GM23248 (cell line): ENCODE measurements at places on chromosomes 3 and 15. TPM values are rescaled to one million over a fixed set of nuclear protein-coding genes. Genes with fewer than 3 reads are reported as not detected.

Gene SOX2
- polyA plus RNA-seq = not detected in 2 replicates

Gene NANOGP8
- not detected in 2 replicates for polyA plus RNA-seq

- peak; percentile 61 for DNase-seq
These were observed 28.4 kb downstream of the CRTC3 start for GRCh38 chr15:90558171-90558573.

GRCh38 chr3:135691240-135691639 lies 274.3 kb upstream of the PPP2R3A start:
- no peak for DNase-seq

- no peak for DNase-seq
These were observed 96.7 kb downstream of the NPAP1 start for GRCh38 chr15:24772266-24772665.

- DNase-seq = peak; percentile 0
These were observed 318.6 kb downstream of the FGF12 start for GRCh38 chr3:192408647-192409200.

Gene WNT7A
- polyA plus RNA-seq = not detected in 2 replicates

Gene ECE2
- polyA plus RNA-seq = not detected in 2 replicates

Gene CCDC80
- polyA plus RNA-seq = 2,200 and 2,264 TPM in 2 replicates
